Mucosa of gallbladder (tissue), 1 donor: ENCODE measurements at places on chromosomes 3 and 15.
A peak's percentile ranks its signal among the peaks of the same experiment; 100 is the strongest.

GRCh38 chr3:100992231-100993012 is 799 bp downstream of the ABI3BP start:
- peak; percentile 67 for DNase-seq

- no peak for DNase-seq
Observed at GRCh38 chr3:153150991-153151390, 11.0 kb upstream of the RAP2B start.

DNA sequence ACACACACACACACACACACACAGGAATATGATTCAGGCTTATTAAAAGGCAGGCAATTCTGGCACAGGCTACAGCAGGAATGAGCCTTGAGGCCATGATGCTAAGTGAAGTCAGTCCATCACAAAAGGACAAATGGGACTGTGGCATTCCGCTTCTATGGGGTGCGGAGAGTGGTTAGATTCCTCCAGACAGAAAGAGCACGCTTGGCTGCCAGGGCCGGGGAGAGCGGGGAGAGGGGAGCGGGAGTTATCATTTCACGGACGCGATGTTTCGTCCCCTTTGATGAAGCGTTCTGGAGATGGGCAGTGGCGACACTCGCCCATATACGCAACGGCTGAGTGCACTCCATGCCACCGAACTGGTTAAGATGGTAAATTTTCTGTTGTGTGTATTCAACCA is 58.5 kb upstream of the FAM174B start:
- no peak for DNase-seq

GRCh38 chr3:105691053-105691452 is 177.8 kb downstream of the CBLB start:
- no peak for DNase-seq

GRCh38 chr3:9809615-9810432 is at the start of gene TTLL3:
TTLL3 (plus strand) TSS chr3:9810262; CDS start chr3:9810662, 400 bp downstream.
- peak; percentile 69 for DNase-seq

DNA sequence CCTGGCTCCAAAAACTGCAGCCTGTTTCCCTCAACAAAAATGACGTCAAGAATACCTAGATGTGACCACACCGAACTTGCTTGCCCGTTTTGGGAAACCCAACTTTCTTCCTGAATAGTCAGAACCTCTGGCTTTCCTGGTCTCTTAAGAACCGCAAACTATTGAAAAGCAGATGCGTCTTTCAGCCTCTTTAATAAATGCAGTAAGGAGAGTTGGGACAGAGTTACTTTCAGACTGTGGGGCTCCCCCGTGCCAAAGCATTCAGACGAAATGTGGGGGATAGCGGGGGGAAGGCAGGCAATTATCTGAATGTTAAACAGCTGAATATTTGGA is 1.2 kb upstream of the PROK2 start:
- no peak for DNase-seq

DNA sequence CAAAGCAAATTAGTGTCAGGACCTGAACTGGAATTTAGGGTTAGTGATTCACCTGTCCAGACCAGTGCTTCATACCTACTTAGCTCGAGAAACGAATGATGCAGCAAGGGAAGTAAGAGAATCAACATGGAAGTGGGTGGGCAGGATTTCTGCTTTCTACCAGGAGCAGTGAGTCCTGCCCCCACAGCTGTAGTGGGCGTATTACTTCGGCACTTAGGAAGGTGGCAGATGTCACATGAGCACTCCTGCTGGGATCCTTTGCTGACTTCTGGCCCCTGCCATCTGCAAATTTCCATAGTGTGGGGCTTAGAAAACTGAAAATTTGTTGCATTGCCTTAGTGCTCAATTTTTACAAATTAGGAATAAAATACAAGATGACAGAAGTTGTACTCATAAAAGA is 31.2 kb downstream of the RYR3 start:
- no peak for DNase-seq
